Germinal center (tissue), 1 donor: ENCODE measurements at places on chromosomes 6 and 20.
A peak's percentile ranks its signal among the peaks of the same experiment; 100 is the strongest.

DNA sequence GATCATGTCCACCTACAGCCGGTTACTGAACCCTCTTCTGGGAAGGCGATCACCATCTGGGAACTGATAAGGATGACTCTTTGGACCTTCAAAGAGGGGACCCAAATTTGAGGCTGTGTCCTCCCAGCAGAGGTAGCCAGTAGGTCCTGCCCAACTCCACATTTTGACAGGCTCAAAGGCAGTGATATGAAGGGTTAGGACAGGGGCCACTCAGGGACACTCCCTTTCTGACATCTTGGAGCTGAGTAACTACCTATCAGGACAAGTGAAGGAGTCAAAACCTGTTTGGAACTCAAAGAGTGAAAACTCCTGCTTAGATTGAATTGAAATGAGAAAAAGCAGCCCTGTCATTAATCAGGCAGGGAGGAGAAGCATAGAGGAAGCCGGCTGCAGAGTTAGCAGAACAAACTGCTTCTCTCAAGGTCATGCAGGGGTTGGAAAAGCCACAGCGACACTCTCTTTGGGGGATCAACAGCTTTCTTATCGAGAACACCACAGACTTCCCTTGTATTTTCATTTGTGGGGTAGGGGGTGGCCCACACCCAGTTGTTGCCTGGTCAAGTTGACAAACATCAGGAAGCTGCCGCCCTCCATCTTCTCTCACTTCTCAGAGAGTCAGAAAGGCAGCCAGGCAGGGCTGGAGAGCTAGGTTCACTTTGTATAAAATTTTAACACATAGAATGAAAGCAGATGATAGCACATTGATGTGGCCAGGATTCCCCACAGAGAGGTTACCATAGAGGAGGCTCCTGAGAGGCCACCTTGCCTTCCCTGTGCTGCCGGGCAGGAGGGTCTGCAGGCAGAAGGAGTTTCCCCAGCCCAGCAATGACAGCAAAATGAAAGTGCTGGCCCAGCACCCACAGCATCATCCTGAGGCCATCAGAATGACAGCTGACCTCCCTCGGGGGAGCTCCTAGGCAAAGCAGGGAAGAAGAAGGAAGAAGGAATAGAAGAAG lies 47.6 kb downstream of the AGPAT4 start:
- no peak for DNase-seq

DNA sequence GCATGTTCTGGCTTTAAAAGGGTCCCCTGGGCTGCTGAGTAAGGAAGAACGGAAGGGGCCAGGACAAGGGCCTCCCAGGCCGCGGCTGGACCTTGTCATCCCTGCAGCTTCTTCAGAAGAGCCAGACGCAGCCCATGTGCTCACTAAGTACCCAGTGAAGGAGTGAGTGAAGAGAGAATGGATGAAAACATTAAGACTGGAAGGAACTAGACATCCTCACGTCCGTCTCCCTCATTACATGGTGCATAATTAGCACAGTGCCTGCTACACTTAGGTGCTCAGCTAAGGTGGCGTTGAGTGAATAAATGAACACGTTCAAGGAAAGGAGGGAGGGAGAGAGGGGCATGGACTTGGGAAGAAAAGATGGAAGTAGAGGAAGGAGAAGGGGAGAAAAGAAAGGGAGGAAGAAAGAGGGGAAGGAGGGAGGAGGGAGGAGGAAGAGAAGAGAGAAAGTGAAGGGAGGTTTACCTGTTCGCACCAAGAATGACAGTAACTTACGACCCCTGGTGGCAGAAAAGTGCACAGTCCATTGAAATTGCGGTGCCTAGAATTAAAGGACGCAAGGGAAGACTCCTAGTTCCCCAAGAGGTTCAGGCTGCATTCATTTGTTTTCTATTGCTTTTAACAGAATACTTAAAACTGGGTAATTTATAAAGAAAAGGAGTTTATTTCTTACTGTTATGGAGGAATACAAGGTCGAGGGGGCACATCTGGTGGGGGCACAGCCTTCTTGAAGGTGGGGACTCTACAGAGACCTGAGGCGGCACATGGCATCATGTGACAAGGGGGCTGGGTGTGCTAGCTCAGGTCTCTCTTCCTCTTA lies 8.0 kb downstream of the TP53RK start:
- peak; percentile 75 for DNase-seq

DNA sequence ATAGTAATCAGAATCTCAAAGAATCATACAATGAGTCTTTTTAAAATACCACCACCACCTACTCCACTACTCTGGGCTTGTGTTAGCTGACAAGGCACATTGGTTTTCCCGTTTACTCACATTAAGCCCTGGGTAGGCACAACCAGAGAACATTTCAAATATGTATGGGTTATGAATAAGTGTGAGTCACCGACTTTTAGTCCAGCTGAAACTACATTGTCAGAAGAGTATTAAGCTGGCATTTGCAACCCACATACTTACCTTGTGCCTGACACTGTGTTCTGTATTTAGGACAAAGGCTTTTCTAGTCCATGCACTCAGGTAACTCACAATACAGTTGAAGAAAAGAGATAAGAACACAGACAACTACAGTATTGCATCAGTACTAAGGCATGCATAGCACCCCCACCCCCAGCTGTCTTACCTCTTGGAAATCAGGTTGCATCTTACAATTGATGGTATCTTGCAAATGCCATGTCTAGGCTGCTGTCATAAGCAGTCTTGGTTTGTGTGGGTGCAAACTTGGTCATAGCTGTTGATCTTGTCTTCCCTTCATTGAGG lies 40.3 kb upstream of the AHI1 start:
- no peak for DNase-seq

DNA sequence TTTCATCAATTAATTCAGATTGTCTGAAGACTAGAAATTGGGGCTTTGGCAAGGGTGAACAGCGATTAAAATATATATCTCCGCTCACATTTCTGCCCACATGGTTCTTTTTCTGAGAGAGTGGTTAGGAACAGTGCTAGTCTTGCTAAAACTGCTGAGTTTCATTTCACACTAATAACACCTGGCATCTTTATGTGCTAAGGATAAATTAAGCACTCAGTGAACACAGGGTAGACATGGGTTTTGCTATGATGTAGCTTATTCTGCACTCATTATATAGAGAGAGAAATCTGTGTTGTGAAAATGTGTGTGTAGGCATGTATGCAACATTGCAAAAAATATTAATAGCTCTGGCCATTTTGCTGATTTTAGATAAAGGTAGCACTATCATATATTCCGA lies 623.4 kb upstream of the FLRT3 start:
- no peak for DNase-seq

DNA sequence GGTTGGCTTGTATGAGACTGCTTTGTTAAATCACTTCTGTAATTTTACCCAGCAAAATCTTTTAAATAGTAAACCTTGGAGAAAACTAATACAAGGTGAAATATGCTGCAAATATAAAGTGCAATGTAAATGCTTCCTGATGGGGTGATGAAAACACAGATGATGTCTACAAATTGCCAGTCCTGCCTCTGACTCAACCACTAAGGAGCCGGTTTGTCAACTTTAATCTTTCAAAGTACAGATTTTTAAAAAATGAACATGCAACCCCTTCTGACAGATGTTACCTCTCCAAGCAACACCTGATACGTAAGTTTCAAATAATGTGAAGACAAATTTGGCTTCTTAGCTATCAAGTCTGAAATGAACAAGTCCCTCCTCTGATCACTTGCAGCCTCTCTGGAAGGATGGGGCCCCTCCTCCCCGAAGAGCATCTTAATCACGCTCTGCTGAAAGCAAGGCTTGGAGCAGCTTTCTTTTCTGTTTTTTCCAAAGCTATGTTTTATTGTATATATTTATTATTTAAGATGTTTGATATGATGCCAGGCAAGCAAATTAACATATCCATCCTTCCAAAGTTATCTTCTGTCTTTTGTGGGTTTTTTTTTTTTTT lies 196.0 kb downstream of the MYLK4 start:
- DNase-seq, result no peak

GRCh38 chr20:5153612-5154542 lies 27.1 kb downstream of the CDS2 start:
- DNase-seq, result no peak

GRCh38 chr6:15689586-15690482 lies 27.0 kb upstream of the DTNBP1 start:
- no peak for DNase-seq

- DNase-seq, result peak; percentile 22
Measured at GRCh38 chr6:150145830-150146229, 3.0 kb downstream of the PPP1R14C start.

GRCh38 chr6:52077180-52077884 lies 10.1 kb downstream of the PKHD1 start:
- no peak for DNase-seq

DNA sequence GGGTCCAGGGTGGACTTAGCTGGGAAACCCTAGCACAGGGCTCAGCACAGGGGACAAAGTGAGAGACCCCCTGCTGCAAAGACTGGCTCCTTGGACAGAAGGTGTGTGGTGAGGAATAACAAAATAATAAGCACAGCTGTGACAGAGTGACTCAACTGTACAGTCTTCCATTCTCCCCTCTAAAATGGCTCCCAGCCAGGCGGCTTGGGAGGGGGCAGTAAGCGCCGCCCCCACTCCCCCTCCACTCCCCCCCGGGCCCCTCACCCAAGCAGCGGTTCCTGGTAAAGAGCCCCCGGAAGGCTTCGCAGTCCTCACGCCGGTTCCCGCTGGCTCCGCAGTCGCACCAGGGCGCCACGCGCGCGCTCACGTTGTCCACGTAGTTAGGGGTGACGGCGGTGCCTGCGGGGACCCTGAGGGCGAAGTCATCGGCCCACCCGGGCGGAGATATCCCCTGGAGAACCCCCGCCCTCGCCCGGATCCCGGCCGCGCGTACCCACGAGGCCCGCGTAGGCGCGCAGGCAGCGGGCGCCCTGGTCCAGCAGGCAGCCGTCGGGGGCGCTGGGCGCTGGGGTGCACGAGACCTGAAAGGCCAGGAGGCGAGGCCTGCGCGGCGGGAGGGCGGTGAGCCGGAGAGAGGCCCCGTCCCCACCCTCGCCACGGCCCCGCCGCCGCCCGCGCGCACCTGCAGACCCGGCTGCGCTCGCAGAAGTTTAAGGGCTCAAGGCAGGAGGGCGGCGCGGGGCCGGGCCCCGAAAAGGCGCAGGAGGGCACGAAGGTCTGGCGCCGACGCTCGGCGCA lies 2.7 kb downstream of the GFRA4 start:
- no peak for DNase-seq

DNA sequence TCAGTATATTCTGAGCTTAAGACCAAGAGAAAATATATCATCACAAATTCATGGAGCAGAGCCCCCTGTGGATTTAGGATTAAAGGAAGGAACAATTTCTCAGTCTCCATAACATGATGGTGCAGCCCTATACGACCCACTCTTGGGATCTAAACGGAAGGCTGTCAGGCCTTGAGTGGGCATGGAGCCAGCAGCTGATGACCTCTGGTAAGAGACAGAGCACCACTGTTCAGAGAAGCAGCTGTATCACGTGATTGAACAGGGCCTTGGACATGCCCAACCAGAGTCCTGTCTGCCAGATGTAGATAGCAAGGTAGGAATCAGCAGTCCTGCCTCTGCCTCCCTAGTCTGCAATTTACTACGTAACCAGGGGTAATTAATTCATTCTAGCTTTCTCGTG lies 259.4 kb upstream of the POU3F2 start:
- no peak for DNase-seq

- no peak for DNase-seq
Measured at GRCh38 chr20:38108438-38108985, 56.6 kb downstream of the TGM2 start.

- peak; percentile 7 for DNase-seq
Measured at GRCh38 chr6:104858642-104859041, 1.1 kb downstream of the HACE1 start.

GRCh38 chr6:56795466-56796195 lies 152.9 kb upstream of the DST start:
- no peak for DNase-seq
